ENCODE measurements at places on chromosomes 1 and 21.

GRCh38 chr1:213720032-213720431 is 267.7 kb upstream of the PROX1 start:
- DNase-seq = no peak

- DNase-seq = no peak
Measured at GRCh38 chr1:30755334-30755733, 2.2 kb downstream of the LAPTM5 start.

GRCh38 chr1:168742386-168742785 is 13.4 kb upstream of the DPT start:
- no peak for DNase-seq

GRCh38 chr1:33443080-33443704 is 12.3 kb upstream of the PHC2 start:
- no peak for DNase-seq

DNA sequence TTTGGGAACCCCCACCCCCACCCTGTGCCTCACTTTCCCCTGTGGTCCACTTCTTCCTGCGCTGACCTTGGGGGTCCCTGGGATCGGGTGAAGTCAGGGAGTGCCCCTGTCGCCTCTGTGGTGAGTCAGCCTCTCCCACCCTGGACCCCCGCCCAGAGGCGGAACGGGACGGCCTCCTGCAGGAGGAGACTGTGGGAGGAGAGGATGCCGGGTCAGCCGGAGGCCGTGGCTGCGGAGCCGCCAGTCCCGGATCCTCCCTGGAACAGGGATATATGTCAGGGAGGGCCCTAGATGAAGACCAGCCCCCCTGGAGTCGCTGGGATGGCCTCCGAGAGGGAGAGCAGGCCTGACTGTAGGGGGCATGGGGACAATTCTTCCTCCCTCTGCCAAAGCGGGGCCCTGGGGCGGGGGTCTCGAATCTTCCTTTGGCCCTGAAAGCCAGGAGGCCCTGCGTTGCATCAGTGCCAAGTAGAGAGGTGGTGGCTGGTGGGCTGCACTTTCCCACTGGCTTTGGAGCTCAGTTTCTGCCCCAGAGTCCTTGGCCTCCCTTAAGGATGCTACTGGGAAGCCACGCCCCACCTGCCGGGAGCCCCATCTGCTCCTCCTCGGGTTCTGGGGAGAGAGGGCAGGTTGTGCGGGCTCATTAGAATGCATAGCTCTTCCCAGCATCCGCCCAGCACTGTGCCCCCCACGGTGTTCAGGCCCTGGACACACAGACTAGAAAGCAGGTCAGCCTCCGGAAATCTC is 930 bp downstream of the ARHGEF10L start:
- no peak for DNase-seq

DNA sequence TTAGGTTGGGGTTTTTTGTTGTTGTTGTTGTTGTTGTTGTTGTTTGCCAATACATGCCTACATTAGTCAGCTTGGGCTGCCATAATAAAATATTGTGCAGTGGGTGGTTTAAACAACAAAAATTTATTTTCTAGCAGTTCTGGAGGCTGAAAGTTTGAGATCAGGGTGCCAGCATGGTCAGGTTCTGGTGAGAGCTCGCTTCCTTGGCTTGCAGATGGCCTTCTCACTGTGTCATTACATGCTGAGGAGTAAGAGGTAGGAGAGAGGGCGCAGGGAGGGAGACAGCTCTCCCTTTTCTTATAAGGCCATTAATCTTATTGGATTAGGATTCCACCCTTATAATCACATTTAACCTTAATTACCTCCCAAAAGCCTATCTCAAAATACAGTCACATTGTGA is 52.7 kb downstream of the DIRAS3 start:
- no peak for DNase-seq
